ENCODE measurements at places on chromosomes 1 and 21. TPM values are rescaled to one million over a fixed set of nuclear protein-coding genes. Genes with fewer than 3 reads are reported as not detected.

REN gene
- 0.17 TPM for total RNA-seq

OR1C1 gene
- total RNA-seq, result not detected

LDLRAD1 gene
- total RNA-seq, result not detected

NPHS2 gene
- total RNA-seq, result not detected

OR10J5 gene
- total RNA-seq, result not detected

UBIAD1 gene
- total RNA-seq, result 16.0 TPM

MEGF6 gene
- total RNA-seq, result 82.9 TPM

ACAP3 gene
- 117 TPM for total RNA-seq

RCAN3 gene
- total RNA-seq, result 29.3 TPM
